ENCODE measurements at places on chromosomes 13 and 19.

- DNase-seq, result peak; percentile 28
Observed at GRCh38 chr13:39347926-39348901, 254.8 kb downstream of the LHFPL6 start.

- DNase-seq, result no peak
Observed at GRCh38 chr13:82654861-82655855, 1227.1 kb downstream of the SLITRK1 start.

DNA sequence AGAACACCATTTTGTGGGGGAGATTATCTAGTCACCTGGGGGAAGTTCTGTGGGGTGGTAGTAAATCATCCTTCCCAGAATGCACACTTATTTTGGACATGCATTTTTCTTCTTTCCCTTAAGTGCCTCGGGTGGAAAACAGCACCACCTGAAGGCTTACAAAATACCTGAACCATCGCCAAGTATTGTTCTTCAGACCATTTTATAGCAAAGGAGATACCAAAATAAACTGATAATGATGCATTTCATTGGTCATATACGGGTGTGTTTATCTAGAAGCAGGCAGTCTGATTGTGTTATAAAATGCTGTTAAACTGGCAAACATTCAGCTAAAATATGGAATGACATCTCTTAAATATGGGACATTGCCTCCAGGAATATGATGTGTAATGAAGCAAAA, 1034.7 kb downstream of the SLITRK1 start:
- DNase-seq, result no peak

GRCh38 chr13:113152984-113153809, 5.3 kb upstream of the PROZ start:
- no peak for DNase-seq

DNA sequence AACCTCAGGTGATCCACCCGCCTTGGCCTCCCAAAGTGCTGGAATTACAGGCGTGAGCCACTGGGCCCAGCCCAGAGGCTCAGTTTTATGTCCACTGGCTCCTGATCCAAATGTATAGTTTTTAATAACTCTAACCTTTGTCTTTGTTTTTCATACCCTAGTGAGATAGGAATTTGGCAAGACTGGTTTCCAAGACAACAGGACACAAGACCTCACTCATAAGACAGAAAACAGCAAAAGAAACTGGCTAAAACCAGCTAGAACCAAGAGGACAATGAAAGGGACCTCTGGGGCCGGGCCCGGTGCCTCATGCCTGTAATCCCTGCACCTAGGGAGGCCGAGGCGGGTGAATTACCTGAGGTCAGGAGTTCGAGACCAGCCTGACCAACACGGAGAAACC, 27.6 kb downstream of the CPT1C start:
- no peak for DNase-seq

Measured in hypothalamus (tissue), 51 donors.